ENCODE measurements at places on chromosomes 13 and 19.

GRCh38 chr13:20351281-20352022 lies 119.3 kb upstream of the GJB6 start:
- DNase-seq, result no peak

DNA sequence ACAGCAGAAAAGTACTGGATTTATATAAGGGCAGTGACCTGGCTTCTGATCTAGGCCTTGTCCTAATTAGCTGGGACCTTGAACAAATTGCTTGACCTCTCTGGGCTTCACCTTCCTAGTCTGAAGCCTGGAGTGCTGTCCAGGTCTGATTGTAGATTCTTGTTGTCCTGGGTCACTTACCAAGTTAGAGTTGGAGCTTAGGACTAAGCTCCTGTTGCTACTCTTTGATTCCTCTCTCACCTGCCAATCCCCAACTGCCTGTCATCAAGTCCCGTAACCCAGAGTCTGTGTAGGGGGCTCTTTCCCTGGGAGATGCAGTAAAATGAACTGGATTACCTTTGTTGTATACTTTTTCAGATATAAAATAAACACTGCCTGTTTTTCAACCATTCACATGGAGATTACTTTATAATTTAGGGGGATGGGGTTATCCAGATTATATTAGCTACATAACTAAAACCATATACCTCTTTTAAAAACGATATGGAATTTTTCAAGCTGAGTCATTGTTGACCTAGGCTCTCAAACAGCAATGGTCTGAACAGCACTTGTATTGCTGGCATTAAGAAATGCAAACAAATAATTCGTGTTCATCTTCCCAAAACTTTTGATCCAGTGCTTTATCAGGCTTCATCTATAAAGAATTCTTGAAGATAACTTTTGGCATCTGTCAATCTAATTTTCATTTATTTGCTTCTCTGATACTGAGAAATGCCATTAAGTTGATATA lies 5.8 kb downstream of the ARHGAP35 start:
- no peak for DNase-seq

DNA sequence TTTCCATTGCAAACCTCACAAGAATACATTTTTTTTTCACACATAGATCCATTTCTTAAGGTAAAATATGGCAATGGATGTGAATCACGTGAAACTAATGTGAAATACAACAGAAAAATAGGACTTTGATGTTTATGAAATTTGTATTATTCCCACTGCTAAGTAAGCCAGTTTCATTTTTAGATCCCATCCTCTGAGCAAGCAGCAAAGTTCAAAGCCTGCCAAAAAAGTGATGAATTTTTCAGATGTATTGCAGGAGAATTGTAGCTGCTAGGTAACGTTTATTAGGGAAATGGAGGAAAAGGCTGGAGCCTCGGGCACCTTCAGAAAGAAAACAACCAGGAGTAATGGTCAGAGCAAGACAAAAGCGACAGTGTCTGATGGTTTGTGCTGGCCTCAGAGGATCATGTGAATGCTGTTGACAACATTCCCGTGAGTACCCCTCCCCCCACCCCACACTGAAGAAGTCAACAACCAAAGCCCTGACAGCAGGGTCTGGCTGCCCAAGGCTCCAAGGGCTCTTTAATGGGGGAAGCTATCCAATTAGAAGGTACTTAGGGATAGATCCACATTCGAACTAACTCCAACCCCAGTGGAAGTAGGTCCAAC lies 95.5 kb downstream of the OXGR1 start:
- peak; percentile 52 for DNase-seq

DNA sequence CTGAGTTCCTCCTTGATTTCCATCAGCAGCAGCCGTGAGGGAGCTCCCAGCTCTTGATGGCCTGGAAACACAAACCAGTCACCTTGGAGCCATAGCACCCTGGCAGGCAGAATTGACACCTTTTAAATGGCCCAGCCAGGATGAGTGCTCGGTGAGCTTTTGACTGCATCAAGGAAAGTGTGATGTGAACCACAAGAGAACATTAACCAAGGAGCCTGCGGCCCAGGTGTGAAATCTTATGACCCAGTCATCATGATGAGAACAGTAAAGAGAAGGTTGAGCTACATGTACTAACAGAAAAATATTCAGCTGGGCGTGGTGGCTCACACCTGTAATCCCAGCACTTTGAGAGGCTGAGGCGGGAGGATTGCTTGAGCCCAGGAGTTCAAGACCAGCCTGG lies 22.8 kb downstream of the SUGP2 start:
- DNase-seq, result no peak

- no peak for DNase-seq
These were observed 9.2 kb downstream of the NOSIP start for GRCh38 chr19:49570997-49571676.

- DNase-seq, result no peak
These were observed 236.2 kb upstream of the SERP2 start for GRCh38 chr13:44137466-44137865.

DNA sequence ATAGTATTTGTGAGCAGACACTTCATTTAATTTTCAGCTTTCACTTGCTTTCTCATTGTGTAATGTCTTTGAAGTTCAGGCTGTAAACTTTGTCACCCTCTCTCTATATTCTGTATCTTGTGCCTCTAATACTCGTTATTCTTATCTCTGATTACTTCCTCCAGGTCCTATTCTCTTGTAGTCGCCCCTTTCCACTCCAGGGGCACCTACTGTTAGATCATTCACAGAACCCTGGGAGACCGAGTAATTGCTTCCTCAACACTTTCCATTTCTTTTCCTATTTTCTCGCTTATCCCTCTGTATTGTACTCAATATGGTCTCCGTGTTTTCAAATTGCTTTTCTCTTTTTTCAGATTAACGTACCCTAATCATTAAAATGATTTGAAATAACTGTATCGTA lies 93.9 kb upstream of the TDRD3 start:
- DNase-seq, result no peak

- DNase-seq, result no peak
These were observed 121.7 kb downstream of the SLITRK5 start for GRCh38 chr13:87792878-87793277.

DNA sequence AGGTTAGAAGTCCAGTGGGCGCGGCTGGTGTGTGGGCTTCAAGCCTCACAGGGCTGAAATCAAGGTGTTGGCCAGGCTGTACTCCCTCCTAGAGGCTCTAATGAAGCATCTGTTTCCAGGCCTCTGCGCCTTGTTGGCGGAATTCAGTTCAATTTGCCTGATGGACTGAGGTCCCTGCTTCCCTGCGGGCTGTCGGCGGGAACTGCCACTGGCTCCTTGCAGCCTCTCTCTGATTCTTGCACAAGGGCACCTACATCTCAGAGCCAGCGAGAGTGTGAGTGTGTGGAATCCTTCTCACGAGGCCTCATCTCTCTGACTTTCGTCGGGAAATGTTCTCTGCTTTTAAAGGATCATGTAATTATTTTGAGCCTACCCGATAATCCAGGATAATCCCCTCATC lies 128.6 kb downstream of the DLEU7 start:
- peak; percentile 42 for DNase-seq

DNA sequence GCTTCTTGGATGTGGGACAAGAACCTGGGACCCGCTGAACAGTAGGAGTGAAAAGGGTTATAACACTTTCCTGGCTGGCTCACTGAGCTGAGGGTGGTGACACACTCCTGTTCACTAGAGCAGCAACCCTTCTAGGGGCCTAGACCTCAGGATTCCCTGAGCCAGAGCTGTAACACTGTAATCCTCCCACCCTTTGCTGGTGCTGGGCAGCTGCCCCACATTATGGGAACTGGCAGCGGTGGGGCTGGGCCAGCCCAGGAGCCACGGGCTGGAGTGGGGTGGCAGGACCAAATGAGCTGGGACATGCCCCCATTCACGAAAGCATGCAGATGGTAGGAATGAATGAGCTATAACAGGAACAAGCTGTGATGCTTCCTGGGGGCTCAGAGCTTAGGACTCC lies 110.6 kb downstream of the B3GLCT start:
- no peak for DNase-seq

DNA sequence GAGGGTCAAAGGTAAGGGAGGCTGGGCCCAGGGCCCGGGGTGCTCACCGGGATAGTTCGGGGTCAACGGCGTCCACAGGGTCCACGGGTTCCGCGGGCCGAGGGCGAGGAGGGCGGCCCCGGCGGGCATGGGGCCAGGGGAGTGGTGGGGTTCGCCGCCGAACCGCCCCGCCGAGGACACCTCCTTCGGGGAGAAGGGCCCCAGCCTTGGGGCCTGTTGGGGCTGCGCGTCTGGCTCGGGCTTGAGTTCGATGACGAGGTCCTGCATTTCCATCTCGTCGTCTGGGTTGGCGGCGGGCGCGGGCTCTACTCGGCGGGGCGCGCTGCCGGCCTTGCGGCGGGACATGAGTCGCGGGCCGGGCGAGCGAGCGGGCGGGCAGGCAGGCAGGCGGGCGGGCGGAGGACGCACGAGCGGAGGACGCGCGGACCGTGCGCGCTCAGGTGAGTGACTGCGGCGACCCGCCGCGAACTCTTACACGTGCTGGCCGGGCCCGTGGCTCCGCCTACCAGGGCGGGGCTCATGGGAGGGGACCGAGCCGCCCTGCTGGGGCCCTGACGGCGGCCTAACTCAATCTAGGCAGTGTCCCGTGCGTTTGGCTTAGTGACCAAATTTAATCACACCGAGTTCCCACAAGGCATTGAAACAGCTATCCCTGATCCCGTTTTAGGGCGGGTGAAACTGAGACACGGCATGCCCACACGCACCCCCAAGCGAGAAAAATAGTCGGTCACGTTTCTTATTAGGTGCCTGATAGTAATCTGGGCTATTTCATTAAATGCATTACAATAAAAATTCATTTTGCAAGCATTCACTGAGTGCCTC lies at the start of gene ZNF296:
TSS of gene ZNF296 (minus strand) at position 450 of the 822 bp plus-strand sequence. CDS start at position 345, 105 bp downstream.
- no peak for DNase-seq

- DNase-seq, result no peak
These were observed 4.4 kb upstream of the CHAMP1 start for GRCh38 chr13:114309806-114310410.

- DNase-seq, result no peak
These were observed 326.7 kb downstream of the RBM26 start for GRCh38 chr13:79079351-79079839.

DNA sequence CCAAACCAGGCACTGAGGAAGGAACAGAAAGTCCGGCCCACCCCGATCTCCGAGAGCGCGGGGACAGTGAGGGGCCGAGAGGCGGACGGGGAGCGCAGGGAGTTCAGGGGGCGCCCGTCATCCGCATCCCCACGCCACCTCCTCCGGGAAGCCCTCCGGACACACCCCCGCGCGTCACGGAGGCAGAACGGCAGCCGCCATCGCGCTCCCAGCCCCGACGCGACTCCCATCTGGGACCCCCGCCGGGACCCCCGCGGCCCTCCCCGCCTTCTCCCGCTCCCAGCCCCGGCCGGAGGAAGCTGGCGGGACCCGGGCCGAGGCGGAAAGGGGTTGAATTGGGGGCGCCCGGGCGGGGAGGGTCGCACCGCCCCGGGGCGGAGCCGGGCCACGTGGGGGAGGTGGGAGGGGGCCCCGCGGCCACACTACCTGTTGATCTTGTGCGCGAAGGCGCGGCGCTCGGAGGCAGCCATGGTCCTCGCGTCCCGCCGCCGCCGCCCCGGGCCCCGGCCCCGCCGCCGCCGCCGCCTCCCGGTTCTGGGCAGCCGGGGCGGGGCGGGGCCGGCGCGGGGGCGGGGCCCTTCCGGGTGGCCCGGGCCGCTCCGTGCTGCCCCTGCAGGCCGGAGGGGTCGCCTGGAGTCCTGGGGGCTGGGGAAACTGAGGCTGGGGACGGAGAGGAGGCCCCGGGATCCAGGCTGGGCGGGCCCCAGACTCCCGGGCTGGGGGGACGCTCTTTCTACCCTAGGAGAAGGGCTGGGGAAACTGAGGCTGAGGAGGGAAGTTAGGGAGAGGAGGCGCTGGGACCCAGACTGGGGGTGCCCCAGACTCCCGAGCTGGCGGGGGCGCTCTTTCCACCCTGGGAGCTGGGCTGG lies at the start of gene DOCK6:
TSS of gene DOCK6 (minus strand) at position 554 of the 869 bp plus-strand sequence. CDS start at position 470, 84 bp downstream.
- no peak for DNase-seq

GRCh38 chr13:79258489-79258888 lies 147.6 kb downstream of the RBM26 start:
- no peak for DNase-seq

DNA sequence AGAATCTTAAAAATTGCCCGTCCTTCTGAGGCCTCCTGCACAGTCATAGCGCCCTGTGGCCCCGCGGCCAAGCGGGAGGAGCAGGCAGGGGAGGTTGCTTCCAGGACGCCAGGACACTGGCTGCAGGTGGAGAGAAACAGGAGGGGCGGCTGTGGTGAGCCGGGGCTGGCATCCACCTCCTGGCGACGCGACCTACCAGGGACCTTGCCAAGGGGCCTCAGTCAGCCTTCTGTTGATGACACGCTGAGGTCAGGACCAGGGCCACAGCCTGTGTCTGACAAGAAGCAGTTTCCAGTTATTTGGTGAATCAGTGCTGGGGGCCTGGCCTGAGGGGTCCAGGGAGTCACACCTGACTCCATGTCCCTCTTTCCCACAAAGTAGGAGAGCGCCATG lies 13.3 kb upstream of the MKNK2 start:
- no peak for DNase-seq

DNA sequence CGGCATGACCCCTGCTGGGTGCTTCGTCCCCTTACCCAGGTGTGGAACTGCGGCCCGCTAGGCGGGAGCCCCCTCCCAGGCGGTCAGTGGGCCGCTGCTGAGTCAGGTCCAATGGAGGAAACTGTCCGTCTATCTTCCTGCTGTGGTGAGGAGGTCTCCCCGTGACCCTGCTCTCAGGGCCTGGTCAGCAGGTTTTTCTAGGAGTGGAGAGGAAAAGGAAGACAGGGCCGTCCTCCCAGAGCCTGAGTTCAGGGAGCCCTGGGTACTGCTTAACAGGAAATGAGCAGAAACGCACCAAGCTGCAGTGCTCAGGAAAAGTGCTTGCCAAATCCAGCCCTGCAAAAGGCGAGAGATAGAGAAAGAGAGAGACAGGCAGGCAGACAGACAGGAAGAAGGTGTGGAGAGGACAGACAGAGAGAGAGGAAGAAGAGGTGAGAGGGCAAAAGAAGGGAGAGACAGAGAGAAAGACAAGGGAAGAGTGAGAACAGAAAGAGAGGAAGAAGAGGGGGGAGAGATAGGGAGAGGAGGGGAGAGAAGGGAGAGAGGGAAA lies 10.3 kb downstream of the SH3GL1 start:
- no peak for DNase-seq

DNA sequence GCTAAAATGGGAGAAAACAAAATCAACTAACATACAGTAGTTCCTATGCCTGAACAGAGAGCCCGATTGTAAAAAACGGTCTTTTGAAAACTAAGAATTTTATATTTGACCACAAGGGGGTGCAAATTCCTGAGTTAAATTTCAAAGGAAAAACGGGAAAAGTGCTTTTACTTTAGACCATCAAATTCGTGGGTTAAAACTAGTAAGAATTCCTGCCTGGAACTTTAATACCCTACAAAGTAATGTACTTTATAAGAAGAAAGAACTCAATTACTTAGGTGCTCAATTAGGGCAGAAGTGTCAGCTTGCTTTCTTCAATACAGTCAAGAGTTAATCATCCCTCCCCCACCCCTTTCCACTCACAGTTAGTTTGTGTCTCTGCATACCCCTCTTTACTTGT lies 69.8 kb downstream of the KCNRG start:
- DNase-seq, result no peak

GRCh38 chr13:75271846-75272245 lies 210.1 kb downstream of the TBC1D4 start:
- DNase-seq, result no peak

GRCh38 chr19:42132030-42132628 lies at the start of gene POU2F2:
Gene POU2F2 (minus strand): TSS chr19:42132446. CDS start chr19:42132411, 35 bp downstream.
- DNase-seq, result no peak

Data from retinal pigment epithelial cell (primary cell).